Left renal cortex interstitium (tissue), 4 donors: ENCODE measurements at places on chromosomes 5 and 9.

DNA sequence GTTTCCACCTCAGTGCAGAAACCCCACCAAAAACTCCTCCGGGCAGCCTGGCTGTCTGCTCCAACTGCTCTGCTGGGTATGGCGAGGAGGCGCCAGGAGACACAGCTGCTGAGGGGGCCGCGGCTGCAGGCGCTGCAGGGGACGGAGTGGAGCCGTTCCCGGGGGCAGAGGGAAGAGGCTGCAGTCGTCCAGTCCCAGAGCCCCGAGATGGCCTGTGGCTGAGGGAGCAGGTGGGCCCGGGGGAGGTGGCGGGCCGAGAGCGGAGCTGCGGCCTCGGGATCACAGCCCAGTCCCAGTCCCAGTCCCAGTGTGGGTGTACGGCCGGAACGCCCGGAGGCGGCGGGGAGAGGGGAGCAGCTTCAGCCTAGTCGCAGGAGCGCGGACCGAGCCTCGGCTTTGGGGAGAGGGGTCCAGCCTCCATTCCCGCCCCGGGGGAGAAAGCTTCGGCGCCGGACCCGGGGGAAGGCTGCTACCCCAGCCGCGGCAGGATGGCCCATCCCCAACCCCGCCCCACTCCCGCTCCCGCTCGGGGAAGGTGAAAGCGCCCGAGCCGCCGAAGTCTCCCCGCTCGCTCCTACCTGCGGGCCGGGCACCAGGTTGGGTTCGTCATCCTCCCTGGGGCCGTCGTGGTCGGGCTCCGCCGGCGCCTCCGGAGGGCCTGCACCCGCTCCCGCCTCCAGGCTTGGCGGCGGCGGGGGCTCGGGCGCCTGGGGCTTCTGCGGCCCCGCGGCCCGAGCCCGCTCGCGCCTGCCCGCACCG, 513 bp downstream of the FAM193B start:
- DNase-seq: no peak

GRCh38 chr5:166719991-166720390, 1571.5 kb upstream of the WWC1 start:
- DNase-seq: no peak

- DNase-seq: no peak
Observed at GRCh38 chr5:42168091-42168670, 243.1 kb downstream of the FBXO4 start.

DNA sequence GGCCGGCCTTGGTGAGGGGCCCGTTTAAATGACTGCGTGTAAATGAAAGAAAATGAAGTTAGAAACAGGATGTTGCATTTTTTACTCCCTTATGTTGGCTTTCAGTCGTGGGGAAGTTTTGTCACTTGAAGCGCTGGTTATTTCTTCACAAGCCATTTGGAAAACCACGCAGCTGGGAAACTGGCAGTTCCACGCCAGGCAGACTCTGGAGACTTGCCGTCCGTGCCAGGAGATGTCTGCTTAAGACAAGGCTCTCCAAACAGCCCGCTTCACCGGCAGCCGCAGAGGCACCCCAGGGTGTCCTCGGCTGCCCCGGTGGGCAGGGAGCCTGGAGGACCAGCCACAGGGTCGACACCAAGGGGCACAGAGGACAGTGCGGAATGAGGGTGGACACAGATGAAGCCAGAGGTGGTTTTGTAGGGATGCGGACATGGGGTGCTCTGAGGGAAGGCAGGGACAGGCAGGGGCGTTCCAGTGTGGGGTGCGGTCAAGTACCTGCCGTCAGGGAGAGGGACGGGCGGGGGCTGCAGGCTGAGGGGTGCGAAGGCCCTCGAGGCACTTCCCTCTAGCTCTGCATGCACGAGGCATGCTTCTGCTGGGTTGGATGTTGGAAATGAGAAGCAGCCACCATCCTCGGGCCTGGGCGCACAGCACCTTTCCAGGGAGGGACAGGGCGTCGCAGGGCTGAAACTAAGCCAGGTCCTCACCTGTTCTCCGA, 11.1 kb upstream of the AJM1 start:
- DNase-seq: no peak

DNA sequence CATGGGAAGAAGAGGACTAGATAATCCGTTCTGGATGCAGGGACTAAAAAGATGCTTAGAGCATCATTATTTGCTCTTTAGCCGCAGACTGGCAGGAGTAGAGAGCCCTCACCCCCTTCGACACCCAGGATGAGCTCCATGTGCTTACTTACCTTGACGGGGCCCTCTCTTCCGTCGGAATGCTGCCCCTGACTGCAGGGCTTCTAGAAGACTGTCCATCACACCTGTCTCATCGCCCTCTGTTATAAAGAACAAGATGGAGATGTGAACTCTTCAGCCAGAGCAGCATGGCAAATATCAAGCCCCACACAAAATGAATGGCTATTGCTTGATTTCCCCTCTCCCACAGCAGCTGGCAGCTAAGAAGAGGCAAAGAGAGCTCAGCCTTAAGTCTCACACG, 35.1 kb downstream of the PCDHGC5 start:
- no peak for DNase-seq

DNA sequence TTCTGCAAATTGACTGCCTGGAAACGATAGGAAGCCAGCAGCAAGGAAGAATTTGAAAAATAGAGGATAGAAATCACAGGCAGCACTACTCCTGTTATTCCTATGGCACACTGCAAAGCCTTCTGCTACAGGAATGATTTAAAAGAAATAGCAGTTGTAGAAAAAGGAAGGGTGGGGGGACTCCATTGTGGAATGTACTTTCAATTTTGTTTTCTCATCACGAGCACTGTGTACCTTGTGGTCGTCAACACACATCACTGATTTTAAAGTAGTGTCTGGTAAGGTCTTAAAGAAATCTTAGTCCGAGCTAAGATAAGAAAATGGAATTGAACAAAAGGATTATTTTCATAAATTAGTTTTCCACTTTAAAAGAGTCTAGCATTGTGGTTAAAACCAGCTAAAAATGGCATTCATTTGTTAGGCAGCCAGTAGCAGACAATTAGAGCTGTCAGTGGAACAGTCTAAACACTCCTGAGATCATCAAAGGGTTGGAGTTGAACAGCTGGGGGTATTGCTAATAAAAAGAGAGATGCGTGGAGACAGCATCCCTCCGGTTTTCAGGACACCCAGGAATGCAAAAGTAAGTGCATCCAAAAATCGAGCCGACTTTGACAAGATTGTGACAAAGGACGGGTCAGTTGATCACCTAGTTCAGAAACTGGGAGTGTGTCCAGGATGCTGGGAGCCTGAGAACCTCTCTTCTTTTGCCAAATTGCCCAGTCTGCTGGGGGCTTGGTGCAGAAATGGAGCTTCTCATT, 97.8 kb upstream of the WWC1 start:
- no peak for DNase-seq
